ENCODE measurements at places on chromosomes 16 and 17. TPM values are rescaled to one million over a fixed set of nuclear protein-coding genes. Genes with fewer than 3 reads are reported as not detected.
A peak's percentile ranks its signal among the peaks of the same experiment; 100 is the strongest.

DNA sequence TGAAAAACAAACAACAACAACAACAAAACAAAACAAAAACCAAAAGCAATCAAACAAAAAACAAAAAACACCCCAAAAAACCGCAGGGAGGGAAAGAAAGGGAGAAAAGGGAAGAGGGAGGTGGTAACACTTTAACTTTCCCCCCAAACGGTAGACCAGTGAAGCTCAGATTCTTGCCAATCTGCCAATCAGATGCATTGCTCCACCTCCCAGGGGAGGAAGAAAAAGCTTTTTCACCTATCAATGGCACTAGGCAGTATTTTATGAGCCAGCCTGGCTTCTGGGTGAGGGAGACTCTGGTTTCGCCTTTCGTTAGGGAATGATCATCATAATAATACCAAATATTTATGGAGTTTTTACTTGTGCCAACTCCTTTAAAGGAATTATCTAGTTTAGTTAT is 94.1 kb downstream of the GPR139 start:
- H3K27ac ChIP-seq = no peak overlapping the region
- H3K4me1 ChIP-seq = no peaks in the 10 kb centered on the region

- peaks cover 18% of the 10 kb centered on the region for H3K36me3 ChIP-seq
- peaks cover 22% of the 10 kb centered on the region for H3K4me1 ChIP-seq
- no peaks in the 10 kb centered on the region for H3K27me3 ChIP-seq
- no peak overlapping the region for H3K4me3 ChIP-seq
These were observed 5.0 kb downstream of the TBKBP1 start for GRCh38 chr17:47698749-47699535.

- no peak overlapping the region for H3K4me3 ChIP-seq
- H3K36me3 ChIP-seq = no peaks in the 10 kb centered on the region
- H3K27ac ChIP-seq = no peak overlapping the region
These were observed 12.8 kb downstream of the ITGAE start for GRCh38 chr17:3788200-3788599.

GRCh38 chr17:1492249-1493206 is at the start of gene MYO1C:
Gene MYO1C (minus strand): TSS chr17:1492686. CDS start chr17:1492487, 199 bp downstream.
- peaks cover 8% of the 10 kb centered on the region for H3K36me3 ChIP-seq
- H3K27me3 ChIP-seq = no peaks in the 10 kb centered on the region
- peak within 1 kb of the TSS; percentile 99 for H3K27ac ChIP-seq
- H3K4me3 ChIP-seq = peak within 1 kb of the TSS; percentile 59

DNA sequence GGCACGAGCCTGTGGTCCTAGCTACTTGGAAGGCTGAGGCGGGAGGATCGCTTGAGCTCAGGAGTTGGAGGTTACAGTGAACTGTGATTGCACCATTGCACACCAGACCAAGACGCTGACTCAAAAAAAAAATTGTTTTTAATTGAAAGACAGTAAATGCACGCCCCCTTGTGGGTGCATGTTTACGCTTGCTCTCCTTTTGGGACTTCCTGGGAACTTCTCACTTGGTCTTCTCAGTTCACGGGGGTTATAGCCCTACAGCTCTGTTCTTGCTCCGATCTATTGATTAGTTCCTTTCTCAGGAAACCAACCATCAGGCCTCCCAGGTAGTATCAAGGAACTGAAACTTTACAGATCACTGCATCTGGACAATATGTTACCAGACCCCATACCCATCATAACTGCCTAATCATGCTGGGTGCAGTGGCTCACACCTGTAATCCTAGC is 14.2 kb upstream of the RIPOR1 start:
- no peaks in the 10 kb centered on the region for H3K4me1 ChIP-seq
- no peak overlapping the region for H3K4me3 ChIP-seq
- H3K36me3 ChIP-seq = no peaks in the 10 kb centered on the region
- H3K27me3 ChIP-seq = no peaks in the 10 kb centered on the region
- no peak overlapping the region for H3K27ac ChIP-seq

Gene SMTNL2
- total RNA-seq = 21.1 TPM

DNA sequence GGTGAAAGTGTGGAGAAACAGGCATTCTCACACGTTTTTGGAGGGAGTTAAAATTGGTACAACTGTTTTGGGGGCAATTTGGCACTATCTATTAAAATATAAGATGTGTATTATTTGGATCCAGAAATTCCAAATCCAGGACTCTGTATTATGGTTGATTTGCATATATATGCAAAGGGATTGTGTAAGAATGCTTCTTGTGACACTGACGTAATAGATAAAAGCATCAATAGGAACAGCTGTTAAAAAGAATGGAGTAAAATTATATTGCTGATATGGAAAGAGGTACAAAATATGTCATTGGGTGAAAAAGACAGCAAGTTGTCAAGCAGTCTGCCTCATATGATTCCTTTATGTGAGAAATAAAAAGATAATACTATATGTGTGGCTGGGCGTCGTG is 17.3 kb downstream of the FA2H start:
- DNase-seq = no peak
- no peak overlapping the region for H3K4me3 ChIP-seq
- no peak overlapping the region for H3K27ac ChIP-seq
- H3K27me3 ChIP-seq = no peaks in the 10 kb centered on the region
- H3K4me1 ChIP-seq = no peaks in the 10 kb centered on the region

Gene C16orf92
- total RNA-seq = not detected

DNA sequence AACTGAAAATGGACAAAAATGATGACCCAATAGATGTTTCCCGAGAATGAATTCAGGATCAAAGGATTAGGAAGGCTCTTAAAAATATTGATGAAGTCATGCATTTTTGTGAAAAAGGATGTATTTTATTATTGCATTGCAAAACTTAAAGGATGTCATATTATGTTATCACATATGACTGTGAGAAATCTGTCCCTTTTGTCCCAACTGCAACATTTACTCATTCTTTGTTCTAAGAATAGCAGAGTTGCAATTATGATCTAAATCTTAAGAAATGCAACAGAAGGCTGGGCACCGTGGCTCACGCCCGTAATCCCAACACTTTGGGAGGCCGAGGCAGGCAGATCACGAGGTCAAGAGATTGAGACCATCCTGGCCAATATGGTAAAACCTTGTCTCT is 13.1 kb upstream of the MYH13 start:
- H3K27me3 ChIP-seq = no peaks in the 10 kb centered on the region
- no peak overlapping the region for H3K27ac ChIP-seq
- H3K4me3 ChIP-seq = no peak overlapping the region
- H3K4me1 ChIP-seq = no peaks in the 10 kb centered on the region

DNA sequence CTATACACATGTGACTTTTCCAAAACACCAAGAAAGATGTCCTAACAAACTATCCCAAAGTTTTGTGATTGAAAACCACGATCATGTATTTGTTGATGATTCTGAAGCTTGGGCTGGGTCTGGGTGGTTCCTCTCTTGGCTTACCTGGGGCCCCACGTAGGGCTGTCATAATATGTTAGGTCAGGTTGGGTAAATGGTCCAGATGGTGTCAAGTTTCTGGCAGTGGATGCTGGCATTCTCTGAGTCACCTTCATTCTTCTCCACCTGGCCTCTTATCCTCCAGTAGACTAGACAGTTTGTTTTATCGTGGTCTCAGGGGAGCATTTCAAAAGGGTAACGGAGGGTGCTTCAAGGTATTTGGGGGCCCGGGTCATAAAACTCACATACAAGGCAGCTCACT is 39.4 kb downstream of the SYCE1L start:
- DNase-seq = no peak
- H3K4me1 ChIP-seq = peaks cover 4% of the 10 kb centered on the region
- no peaks in the 10 kb centered on the region for H3K36me3 ChIP-seq
- no peak overlapping the region for H3K27ac ChIP-seq

- no peaks in the 10 kb centered on the region for H3K4me1 ChIP-seq
- DNase-seq = no peak
- H3K4me3 ChIP-seq = peak overlapping the region; percentile 60
- H3K27me3 ChIP-seq = no peaks in the 10 kb centered on the region
- no peaks in the 10 kb centered on the region for H3K36me3 ChIP-seq
These were observed 13.4 kb upstream of the SULT1A1 start for GRCh38 chr16:28623172-28623711.

GRCh38 chr17:79324194-79324593 is 249.6 kb downstream of the ENGASE start:
- no peaks in the 10 kb centered on the region for H3K4me1 ChIP-seq
- H3K4me3 ChIP-seq = no peak overlapping the region
- H3K27me3 ChIP-seq = no peaks in the 10 kb centered on the region
- no peaks in the 10 kb centered on the region for H3K36me3 ChIP-seq
- H3K27ac ChIP-seq = no peak overlapping the region

Gene ZPBP2
- not detected for total RNA-seq

Gene GP2
- total RNA-seq = not detected

DNA sequence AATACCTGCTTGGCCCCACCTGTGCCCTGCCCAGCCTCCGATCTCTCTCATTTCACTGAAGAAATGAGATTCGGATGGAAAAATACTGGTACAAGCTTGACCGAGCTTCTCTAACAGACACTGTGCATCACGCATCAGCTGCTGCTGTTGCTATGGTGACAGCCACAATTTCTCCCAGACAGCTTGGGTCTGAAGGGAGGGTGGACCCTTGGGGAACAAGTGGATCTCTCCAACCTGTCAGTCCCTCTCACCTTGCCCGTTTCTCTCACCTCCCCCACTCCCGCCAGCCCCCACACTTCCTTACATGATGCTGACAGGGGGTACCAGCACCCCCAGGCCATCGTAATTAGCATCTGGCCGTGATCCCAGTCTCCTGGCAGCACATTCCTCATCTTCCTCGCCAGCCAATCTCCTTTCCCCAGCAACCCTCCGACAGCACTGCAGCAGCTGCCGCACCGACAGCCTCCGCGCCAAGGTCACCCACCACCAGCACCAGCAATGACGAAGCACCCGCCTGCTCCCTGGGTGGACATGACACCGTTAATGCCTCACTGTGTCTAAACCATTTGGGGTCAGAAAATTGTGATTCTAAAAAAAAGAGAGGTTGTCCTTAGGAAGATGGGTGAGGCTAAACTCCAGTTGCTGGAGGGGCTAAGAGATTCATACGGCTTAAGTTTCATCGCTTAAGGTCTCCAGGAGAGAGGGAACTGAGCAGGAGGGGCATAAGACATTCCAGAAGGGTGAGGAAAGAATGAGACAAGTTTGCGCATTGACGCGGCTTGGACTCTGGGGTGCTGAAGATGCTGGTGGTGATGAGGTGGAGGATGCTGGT is 58.6 kb upstream of the TNRC6A start:
- H3K4me3 ChIP-seq = no peak overlapping the region
- peaks cover 19% of the 10 kb centered on the region for H3K4me1 ChIP-seq
- H3K27ac ChIP-seq = peak overlapping the region; percentile 60
- H3K27me3 ChIP-seq = no peaks in the 10 kb centered on the region

DNA sequence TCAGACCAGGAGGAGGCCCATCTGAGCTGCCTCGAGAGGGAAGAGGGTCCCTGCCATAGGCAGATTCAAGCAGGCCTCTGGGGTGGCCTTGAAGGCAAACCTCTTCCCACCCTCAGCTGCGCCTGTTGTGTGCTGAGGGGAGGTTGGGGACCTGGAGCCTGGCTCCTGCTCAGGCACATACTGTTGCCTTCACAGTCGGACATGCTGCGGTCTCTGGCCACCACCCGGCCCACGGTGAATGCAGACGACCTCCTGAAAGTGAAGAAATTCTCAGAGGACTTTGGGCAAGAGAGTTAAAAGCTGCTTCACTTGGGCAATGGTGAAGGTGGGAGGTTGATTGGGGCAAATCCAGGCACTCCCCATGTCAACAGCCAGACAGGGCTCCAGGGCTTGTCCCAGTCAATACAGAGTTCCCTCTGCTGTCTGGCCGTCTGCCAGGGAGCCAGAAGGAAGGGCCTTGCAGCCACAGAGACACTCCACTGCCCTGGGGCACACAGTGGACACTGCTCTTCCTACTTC is 6.3 kb downstream of the PDF start:
- no peaks in the 10 kb centered on the region for H3K27me3 ChIP-seq
- peaks cover 72% of the 10 kb centered on the region for H3K36me3 ChIP-seq
- H3K27ac ChIP-seq = no peak overlapping the region
- peaks cover 33% of the 10 kb centered on the region for H3K4me1 ChIP-seq

DNA sequence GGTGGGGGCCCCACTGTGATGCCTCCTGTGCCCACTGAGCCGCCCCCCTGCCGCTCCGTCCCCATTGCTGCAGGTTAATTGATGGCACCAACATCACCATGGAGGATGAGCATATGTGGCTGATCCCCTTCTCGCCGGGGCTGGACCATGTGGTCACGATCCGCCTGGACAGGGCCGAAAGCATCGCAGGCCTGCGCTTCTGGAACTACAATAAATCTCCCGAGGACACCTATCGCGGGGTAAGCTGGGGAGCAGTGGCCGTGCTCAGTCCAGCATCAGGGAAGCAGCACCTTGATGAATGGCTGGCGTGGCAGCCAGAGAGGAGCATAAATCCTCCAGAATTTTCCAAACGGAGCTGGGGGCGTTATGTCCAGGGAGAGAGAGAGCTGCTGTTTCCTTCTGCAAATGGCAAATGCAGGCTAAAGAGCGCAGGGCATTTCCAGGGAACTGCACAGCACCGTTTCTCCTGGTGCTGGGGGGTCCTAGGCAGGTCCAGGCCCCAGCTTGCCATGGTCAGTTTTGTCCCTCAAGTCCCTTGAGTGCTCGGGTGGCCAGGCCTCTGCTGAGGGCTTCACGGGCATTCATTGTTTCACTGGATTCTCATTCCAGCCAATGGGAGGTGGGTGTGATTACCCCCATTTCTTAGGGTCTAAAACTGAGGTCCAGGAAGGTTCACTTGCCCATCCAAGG is 216.4 kb downstream of the KATNIP start:
- no peak for DNase-seq
- no peaks in the 10 kb centered on the region for H3K4me1 ChIP-seq
- no peak overlapping the region for H3K4me3 ChIP-seq
- H3K27me3 ChIP-seq = no peaks in the 10 kb centered on the region
- H3K36me3 ChIP-seq = peaks cover 48% of the 10 kb centered on the region
- H3K27ac ChIP-seq = no peak overlapping the region

DNA sequence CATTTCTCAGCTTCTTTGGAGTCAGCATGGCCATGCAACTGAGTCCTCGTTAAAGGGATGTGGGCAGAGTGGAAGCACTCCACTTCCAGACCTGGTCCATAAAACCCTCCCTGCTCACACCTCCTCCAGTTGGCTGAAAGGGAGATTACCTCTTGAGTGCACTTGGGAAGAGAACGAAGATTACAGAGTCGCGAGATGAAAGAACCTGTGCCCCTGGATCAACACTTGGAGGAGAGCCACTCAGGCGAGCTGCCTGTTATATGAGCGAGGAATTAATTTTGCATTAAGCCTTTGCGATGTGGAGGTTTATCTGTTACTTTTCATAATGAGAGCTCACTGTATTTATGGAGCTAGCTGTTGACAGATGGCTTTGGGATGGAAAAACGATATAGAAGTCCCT is 147.9 kb downstream of the MAF start:
- DNase-seq = no peak
- no peak overlapping the region for H3K27ac ChIP-seq
- no peaks in the 10 kb centered on the region for H3K27me3 ChIP-seq
- no peaks in the 10 kb centered on the region for H3K4me1 ChIP-seq
- H3K4me3 ChIP-seq = no peak overlapping the region
- H3K36me3 ChIP-seq = no peaks in the 10 kb centered on the region

DNA sequence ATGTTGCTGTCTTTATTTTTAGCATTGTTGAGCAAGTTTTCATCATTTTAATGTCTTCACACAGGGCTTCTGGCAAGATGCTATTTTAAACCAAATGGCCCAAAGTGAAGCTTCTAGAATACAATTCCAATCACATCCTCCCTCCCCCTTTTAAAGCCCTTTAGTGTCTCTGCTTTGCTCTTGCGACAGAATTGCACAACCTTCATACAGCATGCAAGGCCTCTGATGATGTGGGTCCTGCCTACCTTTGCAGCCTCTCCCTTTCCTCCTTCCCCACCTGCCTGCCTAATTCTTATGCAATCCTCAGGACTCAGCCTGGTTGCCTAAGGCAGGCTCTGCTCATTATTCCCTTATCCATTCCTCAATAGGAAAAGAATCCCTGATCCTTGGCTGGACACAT is 381.7 kb downstream of the SLC39A11 start:
- no peaks in the 10 kb centered on the region for H3K4me1 ChIP-seq
- H3K4me3 ChIP-seq = no peak overlapping the region
- H3K27ac ChIP-seq = no peak overlapping the region
- H3K27me3 ChIP-seq = no peaks in the 10 kb centered on the region
- no peaks in the 10 kb centered on the region for H3K36me3 ChIP-seq
